Hippocampal formation (tissue), 2 donors: ENCODE measurements at places on chromosomes 6 and 20.

DNA sequence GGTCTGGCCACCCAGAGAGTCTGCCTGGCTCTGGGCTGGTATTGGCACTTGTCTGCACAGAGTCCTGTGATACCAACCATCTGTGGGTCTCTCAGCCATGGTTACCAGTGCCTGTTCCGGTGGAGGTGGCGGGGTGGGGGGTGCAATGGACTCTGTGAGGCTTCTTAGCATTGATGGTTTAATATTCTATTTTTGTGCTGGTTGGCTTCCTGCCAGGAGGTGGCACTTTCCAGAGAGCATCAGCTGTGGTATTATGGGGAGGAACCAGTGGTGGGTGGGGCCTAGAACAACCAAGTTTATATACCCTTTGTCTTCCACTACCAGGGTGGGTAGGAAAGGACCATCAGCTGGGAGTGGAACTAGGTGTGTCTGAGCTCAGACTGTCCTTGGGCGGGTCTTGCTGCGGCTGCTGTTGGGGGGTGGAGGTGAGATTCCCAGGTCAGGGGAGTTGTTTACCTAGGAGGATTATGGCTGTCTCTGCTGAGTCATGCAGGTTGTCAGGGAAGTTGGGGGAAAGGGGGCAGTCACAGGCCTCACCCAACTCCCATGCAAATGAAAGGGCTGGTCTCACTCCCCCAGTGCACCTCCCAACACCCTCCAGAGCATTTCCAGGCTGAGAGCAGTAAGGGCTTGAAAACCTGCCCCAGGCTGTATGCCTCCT lies 117.5 kb downstream of the FLRT3 start:
- DNase-seq, result no peak

DNA sequence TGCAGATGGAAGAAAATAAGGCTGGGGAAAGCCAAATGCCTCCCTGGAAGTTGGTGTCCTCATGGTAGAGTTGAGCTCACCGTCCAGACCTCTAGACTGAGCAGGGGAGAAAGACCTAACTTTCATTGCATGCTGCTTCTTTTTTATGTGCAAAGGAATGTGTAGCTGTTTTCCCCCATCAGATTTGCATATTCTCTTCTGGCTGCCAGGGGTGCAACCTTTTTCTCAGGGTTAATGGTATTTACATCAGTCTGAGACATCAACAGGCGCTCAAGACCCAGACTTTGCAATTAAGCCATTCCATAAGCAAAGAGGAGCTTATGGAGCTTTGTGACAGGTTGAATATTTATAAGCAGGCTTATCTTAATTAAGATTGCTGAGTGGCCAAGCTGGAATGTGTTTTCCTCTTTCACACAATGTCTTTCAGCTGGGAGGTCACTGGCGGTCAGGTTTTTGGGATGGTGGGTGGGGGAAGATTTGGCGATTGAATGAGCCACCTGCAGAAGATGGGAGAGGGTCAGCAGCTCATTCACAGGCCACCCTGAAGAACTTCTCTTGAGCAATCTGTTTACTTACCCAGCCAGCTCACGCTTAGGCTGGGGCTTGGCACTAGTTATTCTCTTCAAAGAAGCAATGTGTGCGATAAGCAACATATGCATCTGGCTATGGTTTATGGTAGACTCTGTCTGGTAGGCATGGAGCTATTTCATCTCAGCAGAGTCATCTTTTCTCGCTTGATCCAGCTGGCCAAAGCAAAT lies 88.6 kb downstream of the SCP2D1 start:
- DNase-seq, result no peak

DNA sequence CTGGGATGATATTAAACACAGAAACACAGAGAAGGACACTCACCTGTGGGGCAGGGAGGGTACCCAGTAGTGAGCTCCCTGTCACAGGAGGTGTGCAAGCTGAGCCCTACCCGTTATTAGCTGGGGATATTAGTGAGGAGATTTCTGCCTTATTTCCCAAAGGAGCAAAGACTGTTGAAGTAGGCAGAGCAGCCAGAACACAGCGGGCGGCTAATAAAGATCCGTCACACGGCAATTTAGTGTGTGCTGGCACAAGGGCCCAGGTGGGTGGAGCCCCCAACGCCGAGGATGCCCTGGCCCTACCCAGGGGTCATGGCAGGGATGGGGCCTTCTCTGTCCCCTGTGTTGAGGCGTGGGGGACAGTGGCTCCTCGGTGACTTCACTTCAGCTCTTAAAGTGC lies 8.3 kb downstream of the VSTM2L start:
- DNase-seq, result no peak

DNA sequence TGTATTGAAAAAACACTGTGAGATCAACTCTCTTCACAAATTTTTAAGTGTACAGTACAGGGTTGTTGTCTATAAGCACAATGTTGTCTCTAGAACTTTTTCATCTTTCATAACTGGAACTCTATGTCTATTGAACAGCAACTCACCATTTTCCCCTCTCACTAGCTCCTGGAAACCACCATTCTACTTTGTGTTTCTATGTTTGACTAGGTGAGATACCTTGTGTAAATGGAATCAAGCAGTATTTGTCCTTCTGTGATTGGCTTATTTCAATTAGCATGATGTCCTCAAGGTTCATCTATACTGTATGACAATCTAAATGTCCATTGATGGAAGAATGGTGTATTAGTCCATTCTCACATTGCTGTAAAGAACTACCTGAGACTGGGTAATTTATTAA lies 210.1 kb upstream of the FUT9 start:
- no peak for DNase-seq

- no peak for DNase-seq
Measured at GRCh38 chr20:50221501-50222308, 31.1 kb downstream of the CEBPB start.

DNA sequence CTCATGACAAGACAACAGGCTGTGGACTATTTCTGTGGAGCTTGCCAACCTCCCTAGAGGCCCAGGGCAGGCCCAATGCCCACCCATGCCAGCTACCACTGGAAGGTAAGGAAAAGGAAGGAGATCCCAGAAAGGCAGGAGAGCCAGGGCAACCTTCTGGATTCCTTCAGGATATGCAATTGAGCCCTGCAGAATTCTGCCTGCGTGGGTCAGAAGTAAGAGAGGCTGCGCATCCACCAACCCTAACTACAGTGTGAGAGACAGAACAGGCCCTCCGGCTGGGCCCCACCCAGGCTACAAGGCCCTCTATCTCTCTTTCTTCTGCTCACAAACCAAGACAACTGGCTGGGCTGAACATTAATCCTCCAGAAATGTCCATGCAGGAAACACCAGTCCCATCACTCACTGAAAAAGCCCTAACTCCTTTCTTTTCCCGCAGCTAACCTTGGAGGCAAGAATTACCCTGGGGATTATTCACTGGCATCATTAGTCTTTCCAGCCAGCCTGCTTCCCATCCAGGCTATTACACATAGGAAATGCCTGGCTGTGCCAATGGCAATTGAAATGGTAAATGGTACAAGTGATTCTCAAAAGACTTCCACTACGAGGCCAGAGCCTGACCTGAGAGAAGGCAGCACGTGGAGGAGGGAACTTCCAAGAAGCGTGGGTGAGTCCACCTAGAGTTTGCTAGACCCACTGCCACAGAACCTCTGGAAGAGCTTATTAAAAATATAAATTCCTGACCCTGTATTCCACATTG lies 15.2 kb downstream of the MAP1LC3A start:
- DNase-seq, result no peak

DNA sequence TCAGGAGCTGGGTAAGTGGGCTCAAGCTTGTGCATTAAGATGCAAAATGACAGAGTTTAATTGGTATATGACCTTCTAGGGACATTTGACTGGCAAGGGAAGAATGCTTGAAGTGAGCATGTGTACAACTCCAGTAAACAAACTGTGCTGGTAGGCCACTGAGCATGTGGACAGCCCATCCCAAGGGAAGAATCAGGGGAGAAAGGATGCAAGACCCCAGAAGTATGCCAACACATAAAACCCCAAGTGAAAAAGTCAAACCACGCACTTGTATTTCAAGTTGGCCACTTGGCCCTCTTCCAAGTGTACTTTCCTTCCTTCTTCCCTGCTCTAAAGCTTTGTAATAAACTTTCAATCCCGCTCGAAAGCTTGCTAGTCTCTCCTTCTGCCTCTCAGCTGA lies 10.4 kb upstream of the THBD start:
- DNase-seq, result no peak

- DNase-seq, result no peak
Measured at GRCh38 chr6:12245360-12245759, 44.8 kb upstream of the EDN1 start.

DNA sequence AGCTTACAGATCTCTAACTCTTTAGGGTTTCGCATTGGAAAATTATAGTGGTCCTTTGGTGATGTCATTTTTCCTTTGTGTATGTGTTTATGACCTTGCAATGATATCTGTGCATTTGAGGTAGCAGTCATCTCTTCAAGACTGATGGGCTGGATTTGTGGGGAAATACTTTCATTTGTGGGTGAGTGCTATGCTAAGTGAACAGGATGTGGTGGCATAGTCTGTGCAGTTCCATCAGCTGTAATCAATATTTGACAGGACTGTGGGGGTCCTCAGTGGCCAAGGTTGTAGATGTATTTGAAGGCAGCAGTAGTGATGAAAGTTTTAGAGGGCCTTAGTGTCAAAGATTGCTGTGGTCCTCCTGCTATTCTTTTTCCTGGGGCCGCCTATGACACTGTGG lies 79.5 kb downstream of the CYP39A1 start:
- no peak for DNase-seq

DNA sequence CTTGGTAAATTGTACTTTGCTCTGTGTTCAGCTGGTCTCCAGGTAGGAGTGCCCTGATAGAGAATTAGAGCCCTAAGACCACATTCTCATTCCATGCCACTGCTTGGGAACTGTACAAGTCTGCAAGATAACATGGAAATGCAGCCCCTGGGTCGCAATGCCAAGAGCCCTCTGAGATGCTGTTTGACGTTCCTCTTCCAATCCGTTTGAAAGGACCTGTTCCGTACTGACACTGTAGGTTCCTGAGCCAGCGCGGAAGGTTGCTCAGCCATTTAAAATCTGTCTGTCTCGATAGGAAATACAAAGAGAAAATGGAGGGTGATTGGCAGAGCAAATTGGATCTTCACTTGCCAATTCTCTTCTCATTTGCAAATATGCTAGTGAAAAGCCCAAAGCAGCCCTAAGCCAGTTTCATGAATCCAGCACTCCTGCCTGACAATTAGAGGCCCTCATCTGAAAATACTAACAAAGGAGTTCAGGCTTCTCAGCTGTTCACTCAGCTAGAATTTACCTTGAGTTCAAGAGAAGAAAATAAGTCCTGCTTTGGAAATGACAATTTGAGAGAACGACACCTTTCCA lies 100.6 kb upstream of the AFDN start:
- no peak for DNase-seq

DNA sequence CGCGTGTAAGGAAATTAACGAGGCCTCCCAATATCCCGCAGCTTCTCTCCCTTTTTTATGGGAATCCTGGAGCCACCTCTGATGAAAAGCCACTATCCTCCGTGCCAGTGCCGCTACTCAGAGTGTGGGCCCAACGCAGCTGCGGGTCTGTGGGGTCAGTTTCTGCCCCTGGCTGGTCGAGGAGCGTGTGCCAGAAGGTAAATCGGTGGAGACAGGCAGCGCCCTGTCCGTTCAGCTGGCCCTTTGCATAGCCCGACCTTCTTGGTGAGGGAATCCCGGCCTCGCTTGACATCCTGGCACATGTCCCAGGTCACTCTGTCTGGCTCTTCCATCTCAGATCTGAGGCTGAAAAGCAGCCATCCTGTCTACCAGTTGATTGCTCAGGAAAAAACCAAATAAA lies 4.6 kb downstream of the THBS2 start:
- no peak for DNase-seq

- no peak for DNase-seq
Measured at GRCh38 chr6:2865694-2866151, 24.1 kb upstream of the SERPINB1 start.

DNA sequence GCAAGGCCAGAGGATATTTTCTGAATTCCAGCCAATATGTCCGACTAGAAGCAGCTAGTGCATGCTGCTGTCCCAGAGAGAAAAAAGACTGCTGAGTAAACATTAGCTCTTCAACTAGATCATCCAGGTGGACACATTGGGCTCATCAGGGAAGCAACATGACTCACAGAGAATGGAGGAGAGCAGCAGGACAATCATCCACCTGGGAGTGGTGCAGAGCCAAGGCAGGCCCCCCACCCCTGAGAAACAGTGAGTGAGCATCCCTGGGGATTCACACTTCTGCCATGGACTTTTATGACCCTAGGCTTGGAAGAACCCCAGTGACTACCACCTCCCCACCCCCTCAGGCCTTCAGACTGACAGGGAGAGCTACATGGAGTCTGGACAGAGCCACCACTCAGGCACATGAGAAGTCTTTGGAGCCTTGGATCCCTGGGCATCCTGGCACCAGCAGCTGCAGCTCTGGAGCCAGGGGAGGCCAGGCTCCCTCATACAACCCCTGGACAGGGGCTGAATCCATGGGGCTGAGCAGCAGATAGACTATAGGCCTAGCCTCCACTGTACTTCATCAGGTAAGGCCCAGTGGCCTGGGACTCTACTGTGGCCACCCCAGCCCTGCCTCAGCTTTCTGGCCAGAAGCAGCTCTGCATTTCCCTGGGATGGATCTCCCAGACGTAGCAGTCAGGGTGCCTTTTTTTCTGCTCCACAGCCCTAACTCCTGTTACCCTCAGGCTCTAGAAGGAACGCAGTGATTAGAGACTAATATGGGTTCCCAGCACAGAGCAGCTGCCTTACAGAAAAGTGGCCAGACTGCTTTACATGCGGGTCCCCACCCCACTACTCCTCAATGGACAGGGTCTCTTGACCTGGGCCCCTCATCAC lies 82.9 kb upstream of the RNF217 start:
- no peak for DNase-seq

DNA sequence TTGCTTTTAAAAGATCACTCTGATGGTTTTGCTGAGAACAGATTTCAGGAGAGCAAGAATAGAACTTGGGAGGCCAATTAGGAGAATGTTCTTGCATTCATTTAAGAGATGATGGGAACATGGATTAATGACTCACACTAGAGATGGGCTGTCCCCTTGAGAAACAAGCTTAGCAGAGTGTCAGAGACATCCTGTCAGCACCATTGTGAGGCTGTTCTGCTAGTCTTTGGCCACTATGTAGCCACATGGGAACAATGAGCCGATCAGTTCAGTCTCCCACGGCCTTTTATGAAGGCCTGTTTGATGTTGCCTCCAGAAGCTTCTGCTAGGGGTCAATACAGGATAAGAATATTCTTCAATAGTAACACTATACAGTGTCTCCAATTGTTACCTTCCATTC lies 113.0 kb upstream of the EYA4 start:
- DNase-seq, result no peak

DNA sequence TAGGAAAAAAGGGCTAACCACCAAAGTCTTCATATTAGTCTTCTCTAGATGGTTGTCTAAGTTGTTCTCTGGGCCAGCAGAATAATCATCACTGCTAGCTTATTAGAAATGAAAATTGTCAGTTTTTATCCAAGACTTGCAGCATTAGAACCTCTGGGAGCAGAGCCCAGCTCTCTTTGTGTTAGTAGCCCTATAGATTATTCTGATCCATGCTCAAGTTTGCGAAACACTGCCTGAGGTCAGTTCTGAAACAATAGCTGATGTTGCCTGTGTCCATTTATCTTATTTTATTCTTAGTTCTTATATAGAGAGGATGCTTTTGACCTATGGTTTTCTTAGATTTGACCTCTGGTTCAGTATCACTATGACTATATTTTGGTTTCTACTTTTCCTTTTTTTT lies 66.9 kb downstream of the BCKDHB start:
- DNase-seq, result no peak

GRCh38 chr6:13913226-13914001 lies 11.3 kb upstream of the RNF182 start:
- no peak for DNase-seq

GRCh38 chr20:2151858-2152281 lies 50.2 kb downstream of the STK35 start:
- no peak for DNase-seq

GRCh38 chr20:12270863-12271262 lies 353.2 kb downstream of the BTBD3 start:
- DNase-seq, result no peak

GRCh38 chr6:27296106-27296783 lies 15.8 kb downstream of the POM121L2 start:
- DNase-seq, result no peak
